ENCODE measurements at places on chromosomes 12 and 14. TPM values are rescaled to one million over a fixed set of nuclear protein-coding genes. Genes with fewer than 3 reads are reported as not detected.

FBLN5 gene
- 149 TPM for total RNA-seq

SLC2A3 gene
- total RNA-seq = 123 TPM

PTPN21 gene
- total RNA-seq = 5.7 TPM

FAM181A gene
- not detected for total RNA-seq

PROX2 gene
- not detected for total RNA-seq

KRT7 gene
- total RNA-seq = 5.2 TPM

IFT43 gene
- 53.6 TPM for total RNA-seq

CPM gene
- 5.2 TPM for total RNA-seq

NOVA1 gene
- 6.1 TPM for total RNA-seq

NEDD1 gene
- 26.2 TPM for total RNA-seq

WASHC3 gene
- total RNA-seq = 124 TPM

PSMA6 gene
- total RNA-seq = 230 TPM

ART4 gene
- total RNA-seq = not detected

KLHL33 gene
- not detected for total RNA-seq

SLC17A8 gene
- not detected for total RNA-seq

RAB15 gene
- 3.6 TPM for total RNA-seq

DDX47 gene
- 52.7 TPM for total RNA-seq

TAMALIN gene
- 19.5 TPM for total RNA-seq

TMEM30B gene
- 0.16 TPM for total RNA-seq

MMP17 gene
- 18.1 TPM for total RNA-seq

IL22 gene
- not detected for total RNA-seq

LRFN5 gene
- total RNA-seq = 14.7 TPM

SALL2 gene
- total RNA-seq = 8.5 TPM

IFNG-AS1 gene
- not detected for total RNA-seq

ITGA7 gene
- 5.3 TPM for total RNA-seq

NRXN3 gene
- 1.8 TPM for total RNA-seq

REC8 gene
- total RNA-seq = 2.2 TPM

HOTAIR gene
- total RNA-seq = not detected

C12orf57 gene
- total RNA-seq = 337 TPM

AQP2 gene
- total RNA-seq = not detected

TSPAN19 gene
- 0.13 TPM for total RNA-seq

IL31 gene
- total RNA-seq = not detected

CYP27B1 gene
- total RNA-seq = 0.26 TPM

TMCC3 gene
- total RNA-seq = 0.08 TPM

ESR2 gene
- total RNA-seq = 0.40 TPM

RPL41 gene
- total RNA-seq = 2,965 TPM

HOXC6 gene
- total RNA-seq = 0.52 TPM

ZNF740 gene
- total RNA-seq = 9.4 TPM

OTOGL gene
- not detected for total RNA-seq
